Daoy (cell line): ENCODE measurements at places on chromosomes 5 and 9.

- no peak for DNase-seq
Measured at GRCh38 chr5:123170061-123170460, 81.0 kb downstream of the PRDM6 start.

DNA sequence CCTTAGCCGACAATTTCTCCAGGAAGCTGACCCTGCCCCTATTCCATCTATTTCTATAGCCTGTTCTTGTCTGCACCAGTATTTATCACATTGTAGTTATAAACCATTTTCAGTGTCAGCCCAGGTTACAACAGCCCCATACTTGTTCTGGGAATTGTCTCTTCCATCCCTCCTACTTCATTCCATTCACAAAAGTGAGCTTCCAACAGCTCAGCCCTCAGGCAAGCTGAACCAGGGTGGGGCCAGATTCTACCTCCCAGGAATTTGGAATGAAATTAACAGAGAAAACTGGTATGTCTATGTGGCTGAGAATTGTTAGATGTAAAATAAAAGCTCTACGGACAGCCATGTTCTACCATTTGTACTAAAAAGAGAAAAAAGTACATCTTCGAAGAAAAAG lies 36.1 kb downstream of the STRBP start:
- DNase-seq: no peak

- DNase-seq: no peak
Measured at GRCh38 chr9:129175515-129175824, 2.6 kb downstream of the IER5L start.

DNA sequence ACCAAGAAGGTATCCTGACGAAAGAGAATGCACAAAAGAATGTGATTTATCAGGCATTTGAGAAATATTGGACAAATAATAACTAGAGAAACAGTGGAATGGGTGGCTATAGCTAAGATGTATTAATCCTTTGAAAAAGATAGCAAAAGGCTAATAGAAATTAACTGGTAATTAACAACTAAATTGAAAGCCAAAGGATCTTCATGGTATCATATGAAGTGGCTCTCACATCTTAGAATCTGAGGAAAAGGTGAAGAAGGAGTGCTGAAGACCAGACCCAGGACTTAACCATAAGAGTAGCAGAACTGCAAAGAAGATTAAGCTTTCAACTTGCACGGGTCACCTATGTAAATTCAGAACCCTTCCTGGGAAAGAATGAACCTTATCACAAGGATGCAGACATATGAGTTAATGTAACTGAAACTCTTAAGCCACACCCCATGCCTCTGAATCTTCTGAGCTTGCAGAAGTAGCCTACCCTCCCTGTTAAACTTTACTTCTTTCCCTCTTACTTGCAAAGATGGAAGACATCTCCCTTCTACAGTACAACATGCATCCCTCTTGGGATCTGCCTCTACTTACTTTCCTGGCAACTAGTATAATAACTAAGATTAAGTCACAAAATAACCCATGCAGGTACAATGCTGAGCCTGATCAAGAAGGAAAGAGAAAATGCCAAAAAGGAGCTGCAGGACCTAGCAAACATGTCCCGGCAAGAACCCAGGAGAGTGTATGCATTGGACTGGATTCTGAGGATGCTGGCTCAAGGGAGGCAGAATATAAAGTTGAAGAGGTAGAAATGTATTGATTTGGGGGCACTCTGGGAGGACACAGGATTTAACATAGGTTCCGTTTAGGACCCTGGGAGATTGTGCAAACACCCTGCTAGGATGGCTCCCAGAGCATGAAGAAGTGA lies 395.5 kb upstream of the SLC30A5 start:
- no peak for DNase-seq

- no peak for DNase-seq
Measured at GRCh38 chr9:17488662-17489061, 90.2 kb upstream of the SH3GL2 start.

GRCh38 chr5:164728733-164729132 lies 1223.3 kb downstream of the MAT2B start:
- DNase-seq: no peak

DNA sequence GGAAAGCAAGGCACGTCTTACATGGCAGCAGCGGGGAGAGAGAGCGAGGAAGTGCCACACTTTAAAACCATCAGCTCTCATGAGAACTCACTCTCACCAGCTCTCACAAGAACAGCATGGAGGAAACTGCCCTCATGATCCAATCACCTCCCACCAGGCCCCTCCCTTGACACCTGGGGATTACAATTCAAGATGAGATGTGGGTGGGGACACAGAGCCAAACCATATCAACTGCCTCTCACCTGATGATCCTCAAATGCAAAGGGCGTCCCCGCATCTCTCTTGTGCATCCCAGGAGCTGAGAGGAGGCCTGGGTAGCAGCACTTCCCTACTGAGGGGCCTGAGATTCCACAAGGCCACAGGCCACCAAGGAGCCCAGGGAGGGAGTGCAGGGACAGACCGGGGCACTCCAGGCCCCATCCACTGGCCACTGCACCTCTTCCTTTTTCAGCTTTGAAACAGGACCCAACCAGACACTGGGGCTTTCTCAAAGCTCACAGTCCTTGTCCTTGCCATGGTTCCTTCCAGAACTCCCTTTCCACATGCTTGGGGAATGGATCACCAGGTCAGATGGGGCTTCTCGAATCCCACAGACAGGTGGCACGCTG lies 54.5 kb upstream of the IL17B start:
- DNase-seq: no peak

GRCh38 chr5:159805021-159805420 lies 111.3 kb upstream of the ADRA1B start:
- DNase-seq: no peak

DNA sequence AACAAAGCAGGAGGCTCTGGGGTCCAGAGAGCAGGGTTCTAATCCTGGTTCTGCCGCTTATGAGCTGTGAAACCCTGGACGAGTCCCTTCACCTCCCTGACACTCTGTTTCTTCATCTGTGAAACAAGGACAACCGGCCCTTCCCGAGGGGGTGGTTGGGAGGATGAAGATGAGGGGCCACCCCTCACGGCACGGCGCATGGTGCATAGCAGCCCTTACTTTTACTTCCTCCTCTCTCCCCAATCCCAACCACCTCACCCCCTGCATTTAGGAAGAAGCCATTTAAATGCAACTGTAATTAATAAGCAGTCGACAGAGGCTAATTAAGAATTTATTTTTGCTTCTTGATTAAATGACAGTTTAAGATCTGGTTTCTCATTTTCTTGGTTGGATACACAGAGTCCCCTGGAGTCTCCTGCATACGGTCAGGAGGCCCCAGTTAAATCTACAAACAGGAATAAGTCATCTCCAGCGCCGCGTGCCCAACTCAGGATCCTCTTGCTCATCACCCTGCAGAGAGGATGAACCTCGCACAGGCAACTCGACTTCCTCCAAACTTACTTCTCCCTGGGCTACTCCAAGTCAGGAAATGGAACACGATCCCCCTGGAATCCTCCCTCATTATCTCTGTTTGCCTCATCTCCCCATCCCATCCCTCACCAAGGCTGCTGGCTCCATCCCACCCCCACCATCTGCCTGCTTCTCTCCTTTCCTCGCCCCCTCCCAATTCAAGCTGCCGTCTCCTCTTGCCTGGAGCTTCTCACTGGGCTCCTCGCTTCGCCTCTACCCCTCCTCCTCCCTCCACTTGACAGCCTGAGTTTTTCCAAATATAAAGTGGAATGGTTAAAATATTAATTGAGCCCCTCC lies 95.9 kb downstream of the HRH2 start:
- no peak for DNase-seq

- DNase-seq: peak; percentile 10
Measured at GRCh38 chr5:89421035-89421434, 538.1 kb upstream of the MEF2C start.

- no peak for DNase-seq
Measured at GRCh38 chr5:171660434-171660833, 125.2 kb upstream of the SMIM23 start.

DNA sequence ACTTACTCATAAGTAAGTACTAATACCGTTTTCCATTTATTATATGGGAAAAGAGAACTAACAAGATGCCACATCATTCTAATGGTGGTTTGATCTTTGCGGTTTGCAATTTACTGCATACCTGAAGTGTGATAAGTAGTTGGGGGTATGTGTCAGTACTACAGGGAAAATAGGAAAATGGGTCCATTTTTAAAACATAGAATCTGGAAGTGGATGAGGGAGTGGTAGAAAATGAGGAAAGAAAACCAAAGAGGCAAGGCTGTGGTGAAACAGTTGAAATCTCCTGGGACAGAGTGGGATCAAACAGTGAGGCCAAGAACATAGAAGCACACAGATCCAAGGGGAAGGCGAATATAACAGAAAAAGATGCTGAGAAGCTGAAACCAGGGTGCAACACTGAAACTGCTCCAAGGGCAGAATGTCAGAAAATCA lies 6.7 kb downstream of the ADAMTSL1 start:
- DNase-seq: peak; percentile 57

DNA sequence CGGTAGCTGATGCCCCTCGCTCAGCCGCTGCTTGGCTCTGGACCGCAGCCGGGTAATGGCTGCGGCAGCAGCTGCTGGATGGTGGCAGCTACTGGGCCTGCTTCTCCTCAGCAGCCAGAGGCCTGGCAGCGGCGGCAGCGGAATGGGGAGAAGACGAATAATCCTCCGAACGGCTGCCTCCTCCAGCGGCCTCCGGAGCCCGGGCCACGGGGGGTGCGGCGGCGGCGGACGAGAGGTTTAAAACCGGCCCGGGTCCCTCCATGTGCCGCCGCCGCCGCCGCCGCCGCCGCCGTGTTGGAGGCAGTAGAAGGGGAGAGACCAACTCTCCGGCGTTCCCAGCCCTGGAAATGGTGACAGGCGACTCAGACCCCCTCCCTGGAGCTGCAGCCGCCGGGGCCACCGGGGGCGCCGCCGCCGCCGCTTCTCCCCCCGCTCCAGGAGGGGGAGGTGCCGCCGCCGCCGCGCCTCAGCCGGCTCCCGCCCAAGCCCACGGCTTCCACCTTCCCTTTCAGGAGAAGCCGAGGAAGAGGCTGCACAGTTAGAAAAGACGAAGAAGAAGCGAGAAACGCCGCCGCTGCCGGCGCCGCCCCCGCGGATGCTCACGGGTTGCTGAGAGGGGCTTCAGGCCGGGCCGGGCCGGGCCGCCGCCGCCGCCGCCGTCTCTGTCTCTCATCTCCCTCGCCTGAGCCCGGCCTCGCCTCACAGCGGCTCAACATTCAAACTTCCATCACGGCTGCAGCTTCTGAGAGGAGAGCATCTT lies 118.4 kb upstream of the PRSS3 start:
- DNase-seq: peak; percentile 69

DNA sequence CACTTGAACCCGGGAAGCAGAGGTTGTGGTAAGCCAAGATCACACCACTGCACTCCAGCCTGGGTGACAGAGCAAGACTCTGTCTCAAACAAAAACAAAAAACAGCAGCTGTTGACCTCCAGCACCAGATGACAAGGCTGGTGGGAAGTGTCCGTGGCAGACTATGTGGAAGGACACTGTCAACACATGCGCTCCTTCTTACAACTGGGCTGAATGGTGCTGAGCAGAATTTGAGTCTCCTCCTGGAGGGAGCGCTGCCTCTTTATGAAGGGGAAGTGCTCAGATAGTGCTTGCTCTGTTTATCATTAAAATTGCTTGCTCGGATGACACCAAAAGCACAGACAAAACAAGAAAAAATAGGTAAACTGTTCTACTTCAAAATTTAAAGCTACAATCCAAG lies 9.2 kb upstream of the CFAP157 start:
- DNase-seq: no peak

GRCh38 chr5:9157020-9157419 lies 388.9 kb downstream of the SEMA5A start:
- DNase-seq: no peak

DNA sequence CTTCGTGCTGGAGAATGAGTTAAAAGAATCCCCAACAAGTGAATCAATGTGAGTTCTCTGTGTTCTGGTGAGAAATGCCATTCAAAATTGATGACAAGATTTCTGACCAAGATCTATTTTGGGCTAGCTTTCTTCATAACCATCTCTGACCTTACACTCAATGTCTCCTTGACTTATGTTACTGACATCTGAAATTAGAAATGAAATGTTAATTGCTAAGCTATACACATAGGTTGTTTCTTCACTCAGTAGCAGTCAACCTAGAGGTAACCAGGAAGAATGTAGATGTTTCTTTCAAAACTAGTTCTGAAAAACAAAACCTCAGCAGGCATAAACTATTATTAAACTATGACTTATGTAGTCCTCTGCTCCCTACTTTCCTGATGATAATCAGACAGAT lies 2220.7 kb upstream of the C9orf72 start:
- no peak for DNase-seq

DNA sequence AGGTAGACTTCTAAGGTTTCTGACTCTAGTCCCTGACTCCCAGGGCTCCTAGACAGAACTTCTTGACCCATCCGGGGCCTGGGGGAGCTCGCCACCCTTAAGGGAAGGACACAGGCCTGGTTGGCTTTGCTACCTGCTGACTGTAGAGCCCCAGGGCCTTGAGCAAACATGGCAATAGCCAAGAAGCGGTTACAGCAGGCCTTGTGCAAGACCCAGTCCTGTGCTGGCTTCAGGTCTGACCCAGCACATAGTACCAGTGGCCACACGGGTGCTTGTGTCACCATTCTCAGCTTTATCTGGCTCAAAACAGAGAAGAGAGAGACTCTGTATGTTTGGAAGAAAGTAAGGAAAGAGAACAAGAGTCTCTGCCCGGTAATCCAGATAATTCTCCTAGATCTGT lies 41.8 kb downstream of the AP3B1 start:
- DNase-seq: no peak

DNA sequence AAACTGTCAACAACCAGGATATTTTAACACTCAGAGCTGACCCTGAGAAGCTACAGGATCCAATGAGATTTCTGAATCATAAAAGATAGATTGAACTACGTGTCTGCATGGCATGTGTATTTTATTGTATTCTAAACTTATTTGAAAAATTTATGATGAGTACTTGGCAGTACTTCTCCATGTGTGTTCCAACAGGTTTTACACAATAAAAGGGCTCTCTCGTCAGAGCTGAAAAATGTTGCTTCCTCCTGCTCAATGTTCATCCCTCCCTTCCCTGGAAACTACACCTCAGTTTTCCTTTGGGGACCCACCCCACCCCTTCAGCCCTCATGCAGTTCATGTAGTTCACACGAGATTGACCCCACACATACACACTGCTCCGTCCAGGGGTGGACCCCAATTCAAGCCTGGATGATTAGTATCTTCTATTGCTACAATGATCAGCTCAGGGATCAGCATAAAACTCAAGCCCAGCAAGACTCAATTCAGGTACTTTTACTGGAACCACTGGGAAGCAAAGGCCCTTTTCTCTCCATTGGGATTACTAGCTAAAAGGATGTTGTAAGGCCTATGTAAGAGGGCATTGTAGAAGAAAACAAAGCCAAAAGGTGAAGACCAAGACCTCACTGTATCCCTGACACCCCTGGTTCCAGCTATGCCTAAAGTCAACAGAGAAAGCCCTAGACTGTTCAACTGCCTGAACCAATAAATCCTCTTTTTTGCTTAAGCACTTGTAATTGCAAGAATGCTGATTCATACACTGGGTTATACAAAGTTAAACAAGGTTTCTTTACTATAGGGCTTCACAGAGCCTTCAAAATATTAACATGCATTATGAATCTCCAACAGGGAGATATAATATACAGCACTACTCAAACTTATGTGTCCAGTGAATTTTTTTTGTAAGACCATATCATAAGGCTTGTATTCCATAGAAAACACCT lies 112.6 kb downstream of the SAXO1 start:
- no peak for DNase-seq

- DNase-seq: no peak
Measured at GRCh38 chr9:28720746-28721145, 1147.5 kb upstream of the C9orf72 start.

- no peak for DNase-seq
Measured at GRCh38 chr5:108686676-108687075, 61.0 kb upstream of the FER start.

GRCh38 chr9:130379649-130379970 lies 65.2 kb upstream of the ASS1 start:
- DNase-seq: no peak
